ELR (cell line): ENCODE measurements at places on chromosomes 3 and 15.

GRCh38 chr3:115547207-115547606, 76.1 kb upstream of the GAP43 start:
- DNase-seq, result no peak

DNA sequence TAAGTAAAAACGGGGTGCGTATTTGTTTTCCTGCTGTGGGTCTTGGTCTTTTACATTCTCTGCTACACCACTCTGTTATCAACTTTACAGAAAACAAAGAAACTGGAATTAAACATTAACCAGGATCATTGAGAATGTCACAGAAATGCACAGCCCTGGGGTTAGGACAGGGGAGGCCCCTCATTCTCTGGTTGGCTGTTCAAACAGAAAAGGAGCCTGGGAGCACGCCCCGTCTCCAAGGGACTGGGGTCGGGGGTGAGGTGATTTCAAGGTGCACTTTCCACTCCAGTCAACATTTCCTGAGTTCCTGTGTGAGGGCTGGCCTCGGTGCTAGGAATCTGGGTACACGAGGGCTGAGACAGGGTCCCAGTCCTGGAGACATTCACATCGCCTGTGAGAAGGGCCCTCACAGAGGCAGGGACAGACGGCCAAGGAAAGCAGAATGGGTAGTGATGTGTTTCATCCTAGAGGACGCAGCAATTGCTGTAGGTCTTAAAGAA, 30.3 kb downstream of the CPN2 start:
- DNase-seq, result no peak

DNA sequence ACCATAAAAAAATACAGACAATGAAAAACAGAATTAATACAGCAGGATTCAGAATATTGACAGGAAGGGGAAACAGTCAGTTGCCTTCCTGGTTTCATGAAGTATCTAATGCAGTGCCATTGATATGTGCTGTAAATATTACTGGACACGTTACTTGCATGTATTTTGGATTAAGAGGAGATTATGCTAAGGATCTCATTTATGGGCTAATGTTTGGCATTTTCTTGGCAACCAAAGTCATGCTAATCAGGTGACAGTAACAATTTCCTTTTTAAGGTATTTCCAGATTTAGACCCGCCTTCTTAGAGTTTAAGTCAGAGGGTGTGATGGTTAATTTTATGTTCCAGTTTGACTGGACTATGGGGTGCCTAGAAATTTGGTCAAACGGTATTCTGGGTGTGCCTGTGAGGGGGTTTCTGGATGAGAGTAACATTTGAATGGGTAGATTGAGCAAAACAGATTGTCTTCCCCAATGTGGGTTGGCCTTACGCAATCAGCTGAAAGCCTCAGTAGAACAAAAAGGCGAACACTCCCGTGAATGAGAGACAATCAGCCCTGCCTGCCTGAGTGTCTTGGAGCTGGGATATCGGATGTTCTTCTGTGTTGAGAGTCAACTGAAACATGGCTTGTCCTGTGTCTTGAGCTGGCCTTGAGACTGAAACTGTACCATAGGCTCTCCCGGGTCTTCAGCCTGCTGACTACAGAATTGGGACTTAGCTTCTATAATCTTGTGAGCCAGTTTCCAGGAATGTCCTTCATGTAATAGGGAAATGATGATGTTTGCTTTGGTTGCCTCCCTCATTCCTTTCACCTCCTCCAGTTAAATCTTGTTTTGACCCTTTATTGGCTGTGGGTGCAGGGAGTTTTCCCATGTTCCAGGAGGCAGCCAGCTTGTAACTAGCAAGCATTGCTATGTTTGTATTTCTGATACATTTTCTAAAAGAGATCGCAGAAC, 10.5 kb downstream of the SQOR start:
- DNase-seq, result peak; percentile 34

GRCh38 chr15:95603802-95604201, 726.7 kb upstream of the NR2F2 start:
- DNase-seq, result no peak

DNA sequence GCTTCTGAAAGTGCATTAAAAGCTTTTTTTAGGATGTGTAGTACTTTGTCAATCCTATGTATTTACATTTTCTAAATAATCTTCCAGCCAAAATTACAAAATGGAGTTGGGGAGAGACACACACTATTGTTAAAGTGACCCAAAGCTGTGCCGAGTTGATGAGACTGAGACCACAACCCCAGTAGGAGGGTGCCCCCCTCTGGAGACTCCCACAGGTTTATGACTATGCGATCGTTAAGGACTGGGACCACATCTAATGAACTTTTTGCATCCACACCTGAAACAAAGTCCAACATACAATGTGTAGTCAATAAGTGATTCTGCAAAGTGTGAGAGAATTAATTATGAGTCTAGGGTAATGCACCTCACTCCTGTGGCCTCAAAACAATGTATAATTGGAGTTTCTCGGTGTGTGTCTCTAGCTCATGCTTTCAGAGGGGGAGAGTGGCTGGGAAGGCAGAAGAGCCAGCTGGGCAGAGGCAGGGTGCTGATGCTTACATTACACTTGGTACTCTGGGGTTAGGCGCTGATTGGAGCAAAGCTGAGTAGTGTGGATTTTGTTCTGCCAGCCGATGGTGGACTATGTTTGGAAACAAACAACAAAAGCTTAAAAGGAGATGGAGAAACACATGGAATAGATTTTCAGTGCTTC, 102.8 kb downstream of the KCNH8 start:
- no peak for DNase-seq

DNA sequence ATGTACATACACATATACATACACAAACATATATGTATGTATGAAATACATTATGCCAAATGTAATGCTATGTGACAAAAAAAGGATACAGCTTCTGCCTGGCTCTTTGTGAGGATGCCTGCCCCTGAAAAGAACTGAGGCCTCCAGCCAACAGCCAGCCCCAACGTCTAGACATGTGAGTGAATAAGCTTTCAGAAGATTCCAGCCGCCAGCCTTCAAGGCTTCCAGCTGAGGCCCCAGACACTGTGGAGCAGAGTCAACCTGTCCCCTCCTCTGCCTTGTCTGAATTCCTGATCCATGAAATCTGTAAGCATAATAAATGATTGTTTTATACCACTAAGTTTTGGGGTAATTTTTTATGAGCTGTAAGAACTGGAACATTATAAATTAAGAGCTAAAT, 24.7 kb downstream of the GXYLT2 start:
- no peak for DNase-seq

DNA sequence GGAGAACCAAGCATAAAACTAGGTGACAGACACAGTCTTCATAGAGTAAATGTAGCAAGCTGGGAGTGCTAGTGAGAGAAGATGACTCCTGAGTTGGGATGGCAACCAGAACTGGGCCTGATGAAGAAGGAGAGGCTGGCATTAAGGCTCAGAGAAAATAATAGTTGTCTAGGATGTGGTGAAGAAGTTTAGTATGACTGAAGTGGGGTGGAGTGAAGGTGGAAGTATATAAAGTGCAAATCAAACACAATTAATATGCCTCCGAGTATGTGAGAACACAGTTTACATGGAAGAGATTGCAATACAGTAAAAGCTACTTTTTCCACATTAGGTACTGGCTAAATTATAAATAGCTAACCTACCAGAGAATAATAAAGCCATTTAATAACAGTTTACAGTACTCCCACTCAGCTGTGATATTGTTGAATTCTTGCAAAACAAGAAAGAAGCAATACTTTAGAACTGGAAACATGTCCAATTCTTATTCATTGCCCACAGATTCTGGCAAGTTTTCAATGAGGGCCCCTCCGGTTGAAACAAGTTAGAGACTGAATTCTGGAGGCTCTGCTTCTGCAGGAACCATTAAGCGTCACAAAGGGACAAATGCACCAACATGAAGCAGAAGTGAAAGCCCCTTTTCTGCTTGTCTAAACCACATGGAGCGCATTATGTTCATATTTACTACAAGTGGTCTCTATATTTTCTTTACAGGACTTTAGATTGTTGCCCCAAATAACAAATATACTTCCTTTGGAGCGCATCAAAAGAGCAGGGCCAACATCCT, 243.7 kb downstream of the SLC9A9 start:
- no peak for DNase-seq

DNA sequence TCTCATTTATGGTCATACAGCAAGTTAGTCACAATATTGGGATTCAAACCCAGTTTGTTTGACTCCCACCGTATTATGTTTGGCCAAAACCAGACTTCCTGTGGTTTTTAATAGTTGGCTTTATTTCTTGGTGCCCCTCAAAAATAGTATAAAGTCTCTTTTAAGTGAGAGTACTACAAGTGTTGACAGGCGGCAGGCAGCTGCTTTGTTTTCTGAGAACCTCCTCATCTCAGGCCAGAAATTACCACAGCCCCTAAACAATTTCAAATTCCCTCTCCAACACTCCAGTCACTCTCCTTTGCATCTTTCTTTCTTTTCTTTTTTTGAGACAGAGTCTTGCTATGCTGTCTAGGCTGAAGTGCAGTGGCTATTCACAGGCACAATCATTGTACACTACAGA, 121.5 kb downstream of the POLR2M start:
- DNase-seq, result no peak

- DNase-seq, result no peak
These were observed 1.0 kb upstream of the CRYBG3 start for GRCh38 chr3:97820780-97821179.

GRCh38 chr3:141074529-141074928, 23.4 kb downstream of the SPSB4 start:
- no peak for DNase-seq

GRCh38 chr3:115562636-115563267, 60.6 kb upstream of the GAP43 start:
- DNase-seq, result no peak

GRCh38 chr15:31221936-31222515, 104.6 kb upstream of the KLF13 start:
- DNase-seq, result no peak

GRCh38 chr3:66450390-66451022, 50.3 kb downstream of the LRIG1 start:
- DNase-seq, result peak; percentile 15

GRCh38 chr15:43799945-43800285, at the start of gene SERINC4:
Gene SERINC4, minus strand, starts transcription at chr15:43800220. Its CDS starts 234 bp downstream, at chr15:43799986.
- no peak for DNase-seq

DNA sequence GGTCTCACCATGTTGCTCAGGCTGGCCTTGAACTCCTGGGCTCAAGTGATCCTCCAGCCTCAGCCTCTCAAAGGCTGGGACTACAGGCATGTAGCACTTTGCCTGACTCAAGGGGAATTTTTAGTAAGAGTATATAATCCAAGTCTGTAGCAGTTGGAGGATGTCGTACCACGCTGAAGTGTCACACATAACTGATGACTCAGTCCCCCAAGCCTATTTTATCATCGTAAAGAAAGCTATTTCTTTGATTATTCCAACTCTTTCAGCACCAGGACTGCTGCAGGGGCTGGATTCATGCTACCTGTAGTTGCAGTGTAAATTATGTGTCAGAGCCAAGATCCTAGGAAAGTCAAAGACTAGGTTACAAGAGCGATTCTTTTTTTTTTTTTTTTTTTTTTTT, 1.4 kb upstream of the PRKCI start:
- peak; percentile 90 for DNase-seq

- no peak for DNase-seq
These were observed 14.4 kb downstream of the RARB start for GRCh38 chr3:25442486-25442885.

GRCh38 chr3:10653241-10653640, 147.9 kb upstream of the ATP2B2 start:
- no peak for DNase-seq

- DNase-seq, result no peak
These were observed 122.9 kb upstream of the GOLIM4 start for GRCh38 chr3:168218600-168218999.

DNA sequence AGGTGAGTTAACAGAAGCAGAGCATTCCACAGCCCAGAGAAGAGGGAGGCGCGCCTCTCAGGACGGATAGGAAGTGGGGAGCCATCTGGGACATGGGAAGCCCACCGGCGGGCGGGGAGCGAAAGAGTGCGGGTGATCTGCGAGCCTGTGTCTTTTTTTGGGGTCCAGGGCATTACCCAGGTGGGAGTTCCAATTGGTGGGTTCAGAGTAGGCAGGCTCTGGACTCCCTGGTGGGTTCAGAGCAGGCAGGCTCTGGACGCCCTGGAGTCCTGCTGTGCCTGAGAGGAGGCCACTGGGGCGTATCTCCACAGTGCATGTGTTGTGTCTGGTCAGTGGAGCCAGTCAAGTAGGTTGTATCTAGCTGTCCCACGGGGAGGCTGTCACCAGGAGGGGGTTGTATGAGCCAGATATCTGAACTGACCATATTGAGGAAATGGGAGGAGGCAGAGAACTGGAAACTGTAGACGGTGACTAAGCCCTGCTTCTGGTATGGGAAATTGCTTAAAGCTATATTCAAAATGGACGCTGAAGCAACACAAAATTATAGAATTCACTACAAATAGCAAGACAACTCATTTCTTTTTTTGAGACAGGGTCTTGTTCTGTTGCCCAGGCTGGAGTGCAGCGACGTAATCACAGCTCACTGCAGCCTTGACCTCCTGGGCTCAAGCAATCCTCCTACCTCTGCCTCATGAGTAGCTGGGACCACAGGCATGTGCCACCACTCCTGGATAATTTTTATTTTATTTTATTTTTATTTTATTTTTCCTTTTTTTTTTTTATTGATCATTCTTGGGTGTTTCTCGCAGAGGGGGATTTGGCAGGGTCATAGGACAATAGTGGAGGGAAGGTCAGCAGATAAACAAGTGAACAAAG, 34.5 kb upstream of the CHST2 start:
- DNase-seq, result peak; percentile 83

DNA sequence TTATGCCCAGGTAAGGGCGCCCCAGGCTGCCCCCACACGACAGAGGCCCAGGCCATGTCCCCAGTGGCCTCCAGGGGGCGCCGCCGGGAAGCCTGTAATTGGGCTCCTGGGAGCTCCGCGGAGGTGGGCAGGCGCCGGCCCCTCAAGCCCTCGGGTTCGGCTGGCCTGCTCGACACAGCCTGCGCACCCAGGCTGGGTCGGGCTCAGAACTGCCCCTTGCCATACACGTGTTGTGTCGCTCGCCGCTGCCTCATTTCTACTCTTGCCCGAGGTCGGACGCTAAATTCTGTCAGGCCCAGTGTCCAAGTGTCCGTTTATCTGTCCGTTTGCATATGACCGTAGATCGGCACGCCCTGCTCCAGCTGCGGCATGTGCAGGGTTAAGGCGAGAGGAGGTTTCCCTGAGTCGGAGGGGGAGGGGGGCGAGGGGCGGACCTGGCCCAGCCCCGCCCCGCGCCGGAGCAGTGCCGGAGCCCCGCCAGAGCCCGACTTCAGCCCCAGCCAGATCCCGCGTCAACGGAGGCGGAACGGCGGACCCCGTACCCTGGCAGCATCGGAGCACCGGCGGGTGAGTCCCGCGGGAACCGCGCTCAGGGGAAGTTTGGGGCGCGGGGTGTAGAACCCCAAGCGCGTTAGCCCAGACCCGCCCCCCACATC, at the start of gene KLHDC8B:
Gene KLHDC8B (plus strand): TSS at position 480 of the 656 bp plus-strand sequence. CDS start 1,172 bp downstream, outside the sequence.
- DNase-seq, result peak; percentile 81

- no peak for DNase-seq
These were observed 362.3 kb upstream of the C2CD4B start for GRCh38 chr15:62527387-62527786.

GRCh38 chr3:140370686-140371085, 307.2 kb upstream of the TRIM42 start:
- DNase-seq, result no peak

- no peak for DNase-seq
These were observed 158.9 kb upstream of the LPP start for GRCh38 chr3:187995043-187995400.
